ENCODE measurements at places on chromosomes 12 and 14.

GRCh38 chr12:39440101-39440500 is 2.8 kb downstream of the KIF21A start:
- DNase-seq = no peak

GRCh38 chr12:62562846-62563245 is 96.2 kb downstream of the MON2 start:
- DNase-seq = no peak

- no peak for DNase-seq
Observed at GRCh38 chr14:102493585-102493984, 16.0 kb downstream of the ANKRD9 start.

GRCh38 chr14:51704545-51704944 is 52.8 kb downstream of the FRMD6 start:
- no peak for DNase-seq

- DNase-seq = no peak
Observed at GRCh38 chr14:77006132-77006531, 22.4 kb downstream of the IRF2BPL start.

DNA sequence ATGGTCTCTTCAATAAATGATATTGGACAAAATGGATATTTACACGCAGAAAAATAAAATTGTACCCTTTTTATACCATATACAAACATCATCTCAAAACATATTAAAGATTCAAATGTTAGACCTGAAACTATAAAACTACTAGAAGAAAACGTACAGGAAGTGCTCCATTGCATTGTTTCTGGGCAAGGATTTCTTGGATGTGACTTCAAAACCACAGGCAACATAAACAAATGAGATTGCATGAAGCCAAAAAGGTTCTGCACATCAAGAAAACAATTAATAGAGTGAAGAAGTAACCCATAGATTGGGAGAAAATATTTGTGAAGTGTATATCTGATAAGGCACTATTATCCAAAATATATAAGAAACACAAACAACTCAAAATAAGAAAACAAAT is 812.4 kb downstream of the NRXN3 start:
- DNase-seq = no peak

DNA sequence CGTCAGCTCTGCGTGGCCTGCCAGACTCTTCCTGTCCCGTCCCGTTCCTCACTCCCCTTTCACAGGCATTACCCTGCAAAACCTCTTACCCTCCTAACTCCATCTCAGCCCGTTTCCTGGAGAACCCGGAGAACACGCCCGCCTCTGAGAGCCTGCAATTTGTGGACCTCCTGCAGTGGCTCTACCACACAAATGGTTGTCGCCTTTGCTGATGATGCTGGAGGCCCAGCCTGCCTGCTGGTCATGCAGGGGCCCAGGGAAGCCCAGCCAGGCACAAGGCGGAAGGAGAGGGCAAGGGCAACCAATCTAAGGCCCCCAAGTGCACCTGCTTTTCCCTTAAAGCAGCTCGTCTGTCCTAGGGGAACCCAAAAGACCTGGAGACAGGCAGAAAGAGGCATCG is 22.5 kb downstream of the RFLNA start:
- no peak for DNase-seq

DNA sequence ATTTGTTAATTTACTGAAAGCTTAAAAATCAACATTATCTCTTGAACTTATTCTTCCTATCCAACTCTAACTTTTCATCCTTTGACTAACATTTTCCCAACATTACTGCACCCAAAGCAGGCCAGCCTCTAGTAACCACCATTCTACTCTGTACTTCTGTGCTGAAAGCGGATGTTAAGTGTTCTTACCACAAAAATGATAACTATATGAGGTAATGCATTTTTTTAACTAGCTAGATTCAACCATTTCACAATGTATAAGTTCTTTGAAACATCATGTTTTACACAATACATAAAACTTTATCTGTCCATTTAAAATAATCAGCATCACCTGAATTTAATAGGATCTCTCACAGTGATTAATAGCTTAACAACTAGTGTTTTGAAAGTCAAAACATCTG is 468.5 kb upstream of the MGAT4C start:
- DNase-seq = no peak

GRCh38 chr12:30989754-30990153 is 63.2 kb downstream of the TSPAN11 start:
- no peak for DNase-seq

DNA sequence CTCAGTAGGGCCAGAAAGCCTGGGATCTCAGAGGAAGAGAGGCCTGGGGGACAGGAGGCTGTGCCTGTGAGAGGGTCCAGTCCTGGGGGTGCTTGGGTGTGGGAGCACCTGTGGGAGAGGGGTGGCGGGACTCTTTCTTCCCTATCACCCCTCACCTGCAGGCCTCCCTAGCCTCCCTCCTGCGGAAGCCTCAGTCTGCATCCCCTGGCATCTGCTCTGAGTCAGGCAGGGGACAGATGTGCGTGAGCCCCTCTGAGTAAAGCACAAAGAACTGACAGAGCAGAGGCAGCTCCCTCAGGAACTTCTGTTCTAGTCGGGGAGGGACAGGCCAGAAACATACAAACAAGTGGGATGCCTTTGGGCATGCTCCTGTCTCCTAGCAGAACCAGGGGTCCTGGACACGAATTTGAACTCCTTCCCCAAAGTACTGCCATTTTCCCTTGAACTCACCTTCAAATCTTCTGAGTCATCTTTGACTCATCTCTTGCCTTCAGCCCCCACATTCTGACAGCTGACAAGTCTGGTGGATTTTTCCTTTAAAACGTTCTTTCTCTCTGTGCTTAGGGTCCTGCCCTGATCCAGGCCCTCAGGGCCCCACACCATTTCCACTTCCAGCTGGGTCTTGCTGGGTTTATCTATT is 8.5 kb upstream of the HSP90AA1 start:
- DNase-seq = no peak

- DNase-seq = no peak
Observed at GRCh38 chr14:63496837-63497400, 46.3 kb downstream of the PPP2R5E start.

GRCh38 chr14:34983148-34983760 is 462 bp downstream of the SRP54 start:
- no peak for DNase-seq
